ENCODE measurements at places on chromosomes 2 and 18. TPM values are rescaled to one million over a fixed set of nuclear protein-coding genes. Genes with fewer than 3 reads are reported as not detected.

PID1 gene
- 1.1 TPM for polyA plus RNA-seq

ARHGAP28 gene
- polyA plus RNA-seq = 1.3 TPM

TMEM17 gene
- polyA plus RNA-seq = 1.2 TPM

PRKAG3 gene
- polyA plus RNA-seq = not detected

Data from IMR-90 (cell line).